ENCODE measurements at places on chromosomes 13 and 19.
A peak's percentile ranks its signal among the peaks of the same experiment; 100 is the strongest.

- no peak for DNase-seq
These were observed 6.1 kb upstream of the LMNB2 start for GRCh38 chr19:2462635-2463421.

DNA sequence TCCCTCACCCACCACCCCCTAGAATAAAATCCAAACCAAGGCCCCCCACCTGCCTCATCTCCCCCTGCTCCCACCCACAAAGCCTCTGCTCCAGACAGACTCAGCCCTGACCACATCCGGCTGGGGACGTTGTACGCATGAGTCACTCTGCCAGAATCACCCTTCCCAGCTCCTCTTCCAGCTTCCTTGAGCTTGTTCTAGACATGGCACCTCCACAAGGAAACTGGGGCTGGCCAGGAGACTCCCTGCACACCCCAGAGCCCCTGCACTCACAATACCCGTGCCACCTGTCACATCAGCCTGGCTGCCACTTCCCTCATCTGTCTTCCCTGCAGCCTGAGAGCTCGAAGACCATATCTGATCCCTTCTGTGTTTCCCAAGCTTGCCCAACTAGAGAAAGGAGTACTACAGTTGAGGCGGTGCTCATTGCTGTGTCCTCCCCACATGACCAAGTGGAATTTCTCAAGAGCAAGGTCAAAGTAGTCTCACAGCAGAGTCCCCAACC lies 9.7 kb downstream of the DEDD2 start:
- peak; percentile 70 for DNase-seq

GRCh38 chr13:45596800-45597475 lies 18.6 kb downstream of the ERICH6B start:
- DNase-seq, result no peak

GRCh38 chr19:48573163-48573505 lies 21.2 kb downstream of the SULT2B1 start:
- no peak for DNase-seq

DNA sequence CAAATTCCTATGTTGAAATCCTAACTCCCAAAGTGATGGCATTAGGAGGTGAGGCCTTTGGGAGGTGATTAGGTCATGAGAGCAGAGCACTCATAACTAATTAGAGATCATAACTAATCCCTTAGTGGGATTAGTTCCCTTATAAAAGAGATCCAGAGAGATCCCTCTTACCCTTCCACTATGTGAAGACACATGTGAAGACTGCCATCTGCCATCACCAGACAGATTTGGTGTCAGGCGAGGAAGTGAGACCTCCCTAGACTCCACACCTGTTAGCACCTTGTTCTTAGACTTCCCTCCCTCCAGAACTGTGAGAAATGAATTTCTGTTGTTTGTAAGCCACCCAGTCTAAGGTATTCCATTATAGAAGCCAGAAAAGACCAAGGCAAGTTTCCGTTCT lies 112.2 kb downstream of the NDFIP2 start:
- DNase-seq, result no peak

GRCh38 chr19:44738603-44739558 lies 9.6 kb upstream of the BCL3 start:
- peak; percentile 96 for DNase-seq

DNA sequence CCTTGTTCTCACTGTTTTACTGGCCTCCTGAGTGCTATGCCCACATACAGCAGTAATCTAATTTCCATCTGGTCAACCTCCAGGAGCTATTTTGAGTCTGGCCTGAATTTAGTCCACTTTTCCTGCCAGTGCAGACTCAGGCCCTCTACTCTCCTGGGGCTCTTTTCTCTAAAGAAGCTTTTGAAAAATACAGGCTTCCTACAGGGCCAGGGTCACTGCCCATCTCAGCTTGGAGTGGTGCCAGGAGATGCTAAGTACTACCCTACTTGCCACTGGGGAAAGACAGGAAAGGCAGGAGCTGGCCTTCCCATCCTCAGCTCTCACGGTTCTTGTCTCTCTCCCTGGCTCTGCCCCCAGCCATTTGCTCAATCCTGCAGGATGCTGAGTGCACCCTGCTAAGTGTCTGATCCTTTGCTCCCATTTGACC lies 101.7 kb upstream of the SERP2 start:
- DNase-seq, result no peak

DNA sequence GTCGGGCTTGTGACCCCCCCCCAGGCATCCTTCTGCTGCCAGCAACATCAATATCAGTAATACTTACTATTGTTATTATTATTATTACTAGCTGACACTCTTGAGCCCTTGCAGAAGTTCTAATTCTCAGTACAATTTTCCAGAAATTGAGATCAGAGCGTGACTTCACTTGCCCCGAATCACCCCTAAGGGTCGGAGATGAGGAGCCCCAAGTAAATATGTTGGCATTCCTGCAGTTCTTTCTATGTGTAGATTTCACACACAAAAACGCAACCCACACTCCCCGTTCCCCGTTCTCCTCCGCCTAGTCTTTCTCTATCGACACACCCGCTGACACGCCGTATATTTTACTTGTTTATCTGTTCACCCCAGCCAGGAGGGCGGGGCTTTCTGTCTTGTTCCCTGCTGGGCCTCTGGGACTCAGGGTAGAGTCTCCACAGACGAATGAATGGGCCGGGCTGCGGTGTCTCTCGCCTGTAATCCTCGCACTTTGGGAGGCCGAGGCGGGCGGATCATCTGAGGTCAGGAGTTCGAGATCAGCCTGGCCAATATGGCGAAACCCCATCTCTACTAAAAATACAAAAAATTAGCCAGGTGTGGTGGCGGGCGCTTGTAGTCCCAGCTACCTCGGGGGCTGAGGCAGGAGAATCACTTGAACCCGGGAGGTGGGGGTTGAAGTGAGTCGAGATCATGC lies 14.7 kb downstream of the TLE5 start:
- peak; percentile 52 for DNase-seq

- DNase-seq, result no peak
These were observed 61.0 kb downstream of the SHISA2 start for GRCh38 chr13:25990801-25991200.

DNA sequence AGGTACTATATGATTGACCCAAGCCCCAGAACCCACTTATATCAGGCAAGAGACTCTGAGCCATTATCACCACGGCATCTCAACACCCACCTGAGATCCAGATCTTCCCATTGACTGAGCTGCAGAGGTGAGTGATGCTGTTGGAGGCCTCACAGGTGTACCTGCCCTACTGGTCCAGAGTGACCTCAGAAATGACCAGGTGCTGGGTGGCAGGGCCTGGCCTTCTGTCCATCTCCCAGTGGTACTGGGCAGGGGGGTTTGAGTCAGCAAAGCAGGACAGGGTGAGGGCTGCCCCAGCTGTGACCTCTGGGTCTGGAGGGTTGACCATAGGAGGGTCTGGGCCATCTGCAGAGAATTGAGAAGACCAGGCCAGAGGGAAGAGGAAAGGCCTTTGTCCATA lies 13.2 kb upstream of the CEACAM20 start:
- DNase-seq, result no peak

- no peak for DNase-seq
These were observed 9.1 kb downstream of the AP2S1 start for GRCh38 chr19:46841458-46842083.

DNA sequence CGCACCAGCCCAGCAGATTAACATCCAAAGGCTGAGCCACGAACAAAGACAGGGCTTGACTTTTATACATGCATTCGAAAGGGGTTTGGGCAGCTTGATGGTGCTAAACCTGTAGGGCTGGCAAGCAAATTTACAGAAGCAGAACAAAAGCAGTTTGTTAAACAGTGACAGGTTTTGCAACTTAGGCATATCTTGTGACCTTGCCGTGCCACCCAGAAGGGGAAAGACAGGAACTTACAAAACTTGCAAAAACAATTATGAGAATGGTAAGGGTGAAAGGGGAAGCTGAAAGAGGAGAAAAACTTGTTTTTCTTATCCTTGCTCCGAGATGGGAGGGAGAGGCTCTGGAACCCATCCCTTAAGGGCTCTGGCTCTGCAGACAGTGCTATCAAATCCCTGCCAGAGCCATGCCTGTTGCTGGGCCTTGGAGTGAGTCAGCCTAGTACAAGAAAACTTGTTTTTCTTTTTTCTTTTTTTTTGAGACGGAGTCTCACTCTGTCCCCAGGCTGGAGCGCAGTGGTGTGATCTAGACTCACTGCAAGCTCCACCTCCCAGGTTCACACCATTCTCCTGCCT lies 1325.2 kb upstream of the PRR20A start:
- no peak for DNase-seq

GRCh38 chr13:113554333-113554700 lies 30.2 kb upstream of the TFDP1 start:
- DNase-seq, result no peak

DNA sequence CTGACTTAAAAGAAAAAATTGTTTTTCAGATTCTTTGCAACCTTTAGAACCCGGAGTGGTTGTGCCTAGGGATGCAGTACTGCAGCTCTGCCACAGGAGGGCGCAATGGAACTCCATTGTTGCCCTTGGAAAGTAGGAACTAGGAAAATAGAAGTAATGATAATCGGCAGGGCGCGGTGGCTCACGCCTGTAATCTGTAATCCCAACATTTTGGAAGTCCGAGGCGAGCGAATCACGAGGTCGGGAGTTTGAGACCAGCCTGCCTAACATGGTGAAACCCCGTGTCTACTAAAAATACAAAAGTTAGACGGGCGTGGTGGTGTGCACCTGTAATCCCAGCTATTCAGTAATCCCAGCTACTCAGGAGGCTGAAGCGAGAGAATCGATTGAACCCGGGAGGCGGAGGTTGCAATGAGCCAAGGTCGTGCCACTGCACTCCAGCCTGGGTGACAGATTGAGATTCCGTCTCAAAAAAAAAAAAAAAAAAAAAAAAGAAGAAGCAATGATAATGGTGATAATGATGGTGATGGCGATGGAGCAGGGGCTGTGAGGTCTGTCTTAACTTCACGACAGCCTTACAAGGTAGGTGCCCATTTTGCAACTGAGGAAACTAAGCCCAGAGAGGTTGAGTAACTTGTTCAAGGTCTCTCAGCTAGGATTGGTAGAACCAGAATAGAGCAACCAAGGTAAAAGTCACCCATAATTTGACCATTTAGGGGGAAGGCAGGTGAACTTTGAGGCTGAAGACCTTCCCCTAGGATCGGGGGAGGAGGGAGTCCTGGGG lies 5.5 kb upstream of the ADAMTS10 start:
- DNase-seq, result peak; percentile 83

GRCh38 chr13:20353973-20354372 lies 121.9 kb upstream of the GJB6 start:
- DNase-seq, result no peak

- no peak for DNase-seq
These were observed 235.1 kb upstream of the ATXN8OS start for GRCh38 chr13:69872321-69873047.

DNA sequence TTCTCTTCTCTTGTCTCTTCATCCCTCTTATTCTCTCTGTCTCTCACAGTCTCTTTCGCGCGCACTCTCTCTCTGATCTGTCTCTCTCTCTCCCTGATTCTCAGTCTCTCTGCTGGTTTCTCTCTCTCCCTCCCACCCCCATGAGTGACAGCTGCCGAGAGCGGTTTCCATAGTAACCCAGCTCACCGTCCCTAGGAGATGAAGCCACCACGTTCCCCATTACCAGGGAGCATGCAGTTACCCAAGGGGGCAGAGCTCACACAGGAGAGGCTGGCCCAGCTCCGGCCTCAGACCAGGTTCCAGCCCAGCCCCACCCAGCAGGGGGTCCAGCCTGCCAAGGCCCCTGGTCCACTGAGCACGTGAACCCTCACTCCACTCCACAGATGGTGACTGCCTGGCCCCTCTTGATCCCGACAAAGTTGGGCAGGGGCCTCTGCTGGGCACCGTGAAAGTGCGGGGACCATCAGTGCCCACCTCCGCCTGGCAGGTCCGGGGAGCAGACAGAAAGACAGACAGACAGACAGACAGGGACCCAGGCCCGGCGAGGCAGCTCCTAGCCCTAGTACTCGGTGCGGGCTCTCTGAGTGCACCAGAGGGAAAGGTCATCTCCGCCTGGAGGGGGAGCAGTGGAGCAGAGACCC lies 50.6 kb downstream of the CELF5 start:
- peak; percentile 76 for DNase-seq

- no peak for DNase-seq
These were observed 6.1 kb upstream of the GSK3A start for GRCh38 chr19:42248270-42249148.

DNA sequence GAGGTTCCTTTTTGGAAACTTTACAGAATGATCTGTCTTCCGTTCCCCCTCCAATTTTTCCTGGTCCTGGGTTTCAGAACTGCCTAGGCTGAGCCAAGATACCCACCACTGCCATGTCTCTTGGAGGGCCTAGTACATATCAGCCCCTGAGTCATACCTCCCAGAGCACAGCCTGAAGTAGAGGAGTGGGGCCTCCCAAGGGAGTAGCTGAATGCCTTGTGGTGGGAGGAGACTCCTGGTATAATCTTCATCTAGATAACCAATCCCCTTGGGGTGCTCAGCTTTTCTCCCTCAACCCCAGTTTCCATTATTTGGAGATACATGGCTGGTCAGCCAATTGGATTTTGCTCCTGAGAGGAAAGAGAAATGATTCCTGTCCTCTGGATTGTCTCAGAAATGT lies 30.3 kb downstream of the ZNF763 start:
- DNase-seq, result no peak

DNA sequence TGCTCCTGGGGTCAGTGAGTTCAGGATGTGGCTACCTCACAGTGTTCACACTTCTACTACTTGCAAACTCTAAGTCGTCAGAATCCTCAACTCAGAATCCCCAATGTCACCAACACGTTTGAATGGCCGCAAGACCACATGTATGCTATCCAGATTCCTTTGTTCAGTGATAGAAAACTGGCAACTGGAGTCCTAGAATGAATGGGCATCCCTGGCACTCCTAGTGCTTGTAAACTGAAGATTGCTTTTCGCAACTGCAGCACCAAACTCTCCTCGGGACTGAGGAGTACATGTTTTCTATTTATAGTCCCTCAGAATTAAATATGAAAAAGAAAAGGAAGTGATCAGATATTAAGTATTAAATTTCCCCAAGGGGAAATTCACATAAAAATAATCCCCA lies 4.9 kb downstream of the SMAD9 start:
- DNase-seq, result no peak

GRCh38 chr13:76775088-76775740 lies 111.0 kb downstream of the KCTD12 start:
- DNase-seq, result no peak

DNA sequence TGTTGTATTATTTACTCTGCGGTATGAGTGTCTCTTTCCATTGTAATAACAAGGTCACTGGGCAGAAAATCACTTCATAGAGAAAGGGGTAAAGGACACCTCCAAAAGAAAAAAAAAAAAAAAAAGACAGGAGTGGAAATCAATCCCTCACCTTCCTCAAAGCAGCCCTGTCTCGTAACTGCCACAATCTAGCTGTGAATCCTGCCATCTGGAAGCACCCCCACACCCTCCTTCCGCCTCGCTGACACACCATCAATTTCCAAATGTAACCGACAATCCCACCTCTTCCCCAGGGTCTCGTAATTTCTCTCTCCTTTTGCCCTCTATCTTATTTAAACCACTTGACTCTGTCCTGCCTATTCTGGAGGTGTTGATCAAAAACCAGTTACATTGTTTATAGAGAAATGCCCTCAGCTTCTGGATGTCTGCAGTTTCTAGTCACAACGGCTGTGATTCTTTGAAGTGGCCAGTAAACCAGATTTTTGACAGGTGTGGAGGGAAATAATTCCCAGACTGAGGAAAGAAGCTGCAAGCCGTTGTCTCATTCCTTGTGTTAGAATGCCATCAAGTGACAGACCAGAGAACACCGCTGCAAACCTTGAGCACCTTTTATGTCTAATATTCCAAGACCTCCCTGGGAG lies 9.1 kb upstream of the POP4 start:
- DNase-seq, result peak; percentile 64

Data from A549 (cell line).